ENCODE measurements at places on chromosomes 1 and 21. TPM values are rescaled to one million over a fixed set of nuclear protein-coding genes. Genes with fewer than 3 reads are reported as not detected.

GRCh38 chr1:47213230-47213963, 18.6 kb downstream of the TAL1 start:
- DNase-seq: no peak

DNA sequence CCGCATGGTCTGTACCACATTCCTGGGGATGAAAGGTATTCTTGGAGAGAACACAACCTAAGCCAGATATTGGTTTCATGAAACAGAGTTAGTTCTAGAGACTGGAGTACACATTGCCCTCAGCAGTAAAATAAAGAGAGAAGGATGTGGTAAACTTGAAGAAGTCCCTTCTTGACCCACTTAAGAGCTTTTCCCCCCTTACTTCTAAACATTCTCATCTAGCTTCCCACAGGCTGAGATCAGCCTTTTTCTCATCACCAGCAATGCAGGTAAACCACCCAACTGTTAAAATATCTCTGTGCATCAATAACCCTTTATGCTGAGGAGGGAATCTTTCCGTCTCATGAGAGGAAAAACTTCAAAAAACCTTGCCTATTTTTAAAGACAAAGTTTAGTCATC, 62.6 kb downstream of the SUSD4 start:
- no peak for DNase-seq

- no peak for DNase-seq
Observed at GRCh38 chr1:21616372-21616771, 52.8 kb downstream of the RAP1GAP start.

DNA sequence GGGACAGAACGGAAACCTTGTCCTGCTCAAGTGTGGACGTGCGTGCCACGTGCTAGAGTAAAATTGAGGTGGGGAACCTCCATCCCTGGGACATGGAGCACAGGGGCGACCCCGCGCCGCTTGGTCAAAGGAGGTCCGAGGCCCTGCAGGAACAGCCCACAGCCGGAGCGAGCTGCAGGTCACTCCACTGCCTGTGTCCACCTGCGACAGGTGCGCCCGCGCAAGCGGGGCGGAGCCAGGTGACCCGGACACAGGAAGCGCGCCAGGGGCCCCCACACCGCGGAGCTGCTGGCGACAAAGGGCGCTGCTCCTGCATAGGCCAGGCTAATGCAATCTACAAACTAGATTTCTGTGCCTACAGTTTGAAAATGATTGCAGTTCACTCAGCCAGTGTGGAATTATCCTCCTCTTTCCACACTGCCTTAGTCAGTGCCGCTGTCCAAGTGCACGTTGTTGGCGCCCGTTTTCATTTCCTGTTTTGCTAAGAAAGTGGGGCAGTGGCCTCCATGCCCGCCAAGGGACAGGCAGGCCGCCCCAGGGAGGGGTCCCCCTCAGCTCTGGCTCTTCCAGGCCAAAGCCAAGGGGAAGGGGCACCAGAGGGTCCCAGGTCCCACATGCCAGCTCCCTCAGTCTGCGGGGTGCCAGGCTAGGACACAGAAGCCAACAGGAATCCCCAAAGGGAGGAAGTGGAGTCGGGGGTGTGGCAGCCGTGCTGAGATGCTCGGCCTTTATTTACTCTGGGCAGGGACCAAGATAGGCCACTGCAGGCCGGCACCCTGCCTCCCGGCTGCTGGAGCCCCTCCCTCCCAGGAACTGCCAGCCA, 4.3 kb upstream of the NADK start:
- peak; percentile 79 for DNase-seq

DNA sequence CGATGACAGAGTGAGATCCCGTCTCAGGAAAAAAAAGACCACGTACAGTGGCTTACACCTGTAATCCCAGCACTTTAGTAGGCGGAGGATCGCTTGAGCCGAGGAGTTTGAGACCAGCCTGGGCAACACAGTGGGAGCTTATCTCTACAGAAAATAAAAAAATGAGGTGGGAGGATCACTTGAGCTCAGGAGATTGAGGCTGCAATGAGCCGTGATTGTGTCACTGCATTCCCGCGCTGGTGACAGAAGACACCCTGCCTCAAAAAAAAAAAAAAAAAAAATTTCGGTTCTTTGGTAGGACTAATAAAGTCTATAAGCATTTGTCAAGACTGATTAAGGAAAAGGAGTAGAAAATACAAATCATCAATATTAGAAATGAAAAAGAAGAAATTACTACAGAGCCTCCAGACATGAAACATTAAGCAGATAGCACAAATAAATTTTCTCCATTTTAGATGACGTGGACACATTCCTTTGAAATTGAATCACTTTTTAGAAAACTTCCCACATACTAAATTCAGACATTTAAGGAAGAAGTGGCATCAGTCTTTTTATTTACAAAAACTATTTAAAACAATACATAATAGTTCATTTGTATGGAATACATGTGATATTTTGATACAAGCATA, 30.4 kb downstream of the MORC3 start:
- no peak for DNase-seq

DNA sequence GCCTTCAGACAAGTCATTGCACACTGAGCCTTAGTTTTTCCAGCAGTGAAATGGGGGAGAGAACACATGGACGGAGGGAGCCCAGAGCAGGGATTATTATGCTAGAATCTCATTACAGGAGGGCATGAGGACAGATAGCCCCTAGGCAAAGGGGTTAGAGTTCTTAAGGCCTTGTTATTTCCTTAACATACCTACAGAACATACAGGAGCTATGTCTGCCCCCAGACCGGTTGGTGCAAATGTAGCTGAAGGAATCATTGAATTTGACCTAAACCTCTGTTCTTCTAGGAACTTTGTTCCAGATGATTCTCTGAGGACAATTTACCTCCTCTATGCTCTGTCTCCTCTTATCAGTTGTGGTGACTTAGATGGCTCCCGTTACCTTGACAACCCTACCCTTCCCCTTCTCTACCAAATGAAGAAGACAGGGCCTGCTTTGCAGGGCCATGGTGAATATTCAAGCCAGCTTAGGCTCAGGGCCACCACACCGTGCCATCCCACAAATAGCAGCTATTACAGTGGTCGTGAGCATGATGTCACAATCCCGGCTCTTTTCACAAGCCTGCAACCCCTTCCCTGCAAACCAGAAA, 156.9 kb downstream of the IGSF21 start:
- DNase-seq: no peak

DNA sequence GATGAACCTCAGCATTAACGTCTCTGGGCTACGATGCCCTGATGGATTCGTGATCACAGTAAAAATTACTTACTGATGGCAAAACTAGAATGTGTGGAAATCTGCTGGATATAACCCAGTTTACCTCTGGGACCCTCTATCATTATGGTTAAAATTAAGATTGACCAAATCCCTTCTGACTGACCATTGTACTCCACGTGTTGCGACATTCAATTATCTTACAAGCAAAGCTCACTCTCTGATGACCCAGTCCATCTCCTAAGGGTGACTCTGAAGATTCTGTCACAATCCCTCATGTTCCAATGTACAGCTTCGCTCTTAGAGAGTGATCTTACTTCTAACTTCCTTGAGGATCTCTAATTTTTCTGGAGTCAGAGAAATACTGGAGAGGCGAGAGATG, 288.5 kb upstream of the RUNX1 start:
- DNase-seq: no peak

DNA sequence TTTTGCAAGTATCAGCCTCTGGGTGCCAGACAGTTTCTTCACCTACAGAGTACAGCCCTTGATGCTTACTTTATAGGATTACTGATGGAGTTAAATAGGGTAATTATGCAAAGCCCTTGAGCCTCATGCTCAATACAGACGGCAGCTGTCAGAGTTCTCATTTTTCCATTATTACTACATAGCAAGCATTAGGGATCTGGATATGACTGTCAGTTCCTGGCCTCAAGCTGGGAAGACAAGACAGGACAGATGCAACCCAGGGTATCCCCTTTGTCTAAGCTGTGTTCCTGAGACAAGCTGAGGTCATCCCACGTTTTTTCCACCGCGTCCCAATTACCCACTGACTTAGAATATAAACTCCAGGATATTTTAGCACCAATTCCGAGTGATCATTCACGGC, 94.4 kb downstream of the SLC35F3 start:
- no peak for DNase-seq

- no peak for DNase-seq
Observed at GRCh38 chr1:231584921-231585320, 41.7 kb upstream of the DISC1 start.

DNA sequence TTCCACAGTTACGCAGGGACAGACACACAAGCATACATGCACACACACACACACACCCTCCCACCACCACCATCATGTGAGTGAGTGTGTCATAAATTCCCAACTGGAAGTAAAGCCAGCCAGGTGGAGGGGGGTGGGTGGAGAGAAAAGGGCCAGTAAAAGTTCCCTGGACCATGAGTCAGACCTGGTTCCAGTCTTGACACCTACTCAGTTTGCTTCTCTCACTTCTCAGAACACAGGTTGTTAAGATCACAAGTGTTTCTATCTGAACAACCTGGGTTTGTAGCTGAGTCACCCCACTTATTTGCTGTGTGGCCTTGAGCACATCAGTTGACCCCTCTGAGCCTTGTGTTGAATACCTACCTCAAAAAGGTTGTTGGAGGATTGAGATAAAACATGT, 9.6 kb downstream of the EPHA10 start:
- DNase-seq: no peak

DNA sequence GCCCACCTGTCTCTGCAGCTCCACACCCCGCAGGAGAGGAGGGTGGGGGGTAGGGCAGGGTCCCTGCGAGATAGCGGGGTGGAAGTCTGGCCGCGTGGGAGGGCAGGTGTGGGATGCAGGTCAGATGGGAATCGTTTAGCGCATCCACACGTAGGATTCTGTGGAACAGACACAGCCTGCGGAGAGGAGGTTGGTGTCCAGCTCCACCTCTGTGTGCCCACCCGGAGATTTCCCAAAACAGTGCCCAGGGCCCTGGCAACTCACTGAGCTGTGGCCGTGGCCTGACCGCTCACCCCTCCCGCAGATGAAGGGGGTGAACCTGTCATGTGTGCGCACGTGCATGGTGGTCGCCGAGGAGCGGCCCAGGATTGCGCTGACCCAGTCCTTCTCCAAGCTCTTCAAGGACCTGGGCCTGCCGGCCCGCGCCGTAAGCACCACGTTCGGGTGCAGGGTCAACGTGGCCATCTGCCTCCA, 46.9 kb downstream of the S100B start:
- DNase-seq: no peak

- peak; percentile 76 for DNase-seq
Observed at GRCh38 chr1:39632682-39633417, 6.6 kb downstream of the HEYL start.

GRCh38 chr1:159941591-159942560, 3.5 kb downstream of the IGSF9 start:
- no peak for DNase-seq

DNA sequence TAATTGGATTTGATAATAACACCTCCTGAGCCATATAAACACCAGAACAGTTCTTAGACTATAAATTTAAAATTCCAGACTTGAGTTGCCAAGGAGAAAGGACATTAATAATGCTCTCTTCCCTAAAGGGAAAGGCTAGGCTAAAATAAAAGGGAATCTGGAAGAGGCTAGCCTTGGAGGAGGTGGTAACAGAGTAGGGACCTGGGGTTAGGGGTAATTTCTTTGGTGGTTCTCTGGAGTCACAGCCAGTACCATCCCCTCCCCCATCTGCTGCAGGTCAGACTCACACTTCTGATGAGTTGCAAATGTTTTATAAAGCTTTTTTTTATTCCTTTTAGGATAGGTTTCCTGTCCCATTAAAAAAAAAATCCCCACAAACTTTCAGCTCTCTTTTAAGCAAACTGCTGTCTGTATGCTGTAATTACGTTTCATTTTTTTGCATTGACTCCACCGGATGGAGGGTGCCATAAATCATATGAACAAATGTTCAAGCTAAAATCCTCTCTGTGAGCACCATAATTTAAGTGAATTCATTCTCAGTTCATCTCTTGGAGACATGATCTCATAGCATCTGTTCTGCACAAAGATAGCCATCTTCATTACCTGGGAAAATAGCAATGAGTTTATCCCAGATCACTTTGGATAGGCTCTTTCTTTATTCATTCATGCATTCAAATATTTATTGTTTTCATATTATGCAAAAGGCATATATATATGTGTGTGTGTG, 379.6 kb downstream of the TTLL7 start:
- no peak for DNase-seq

GRCh38 chr1:239558559-239558958, 172.2 kb downstream of the CHRM3 start:
- no peak for DNase-seq

DNA sequence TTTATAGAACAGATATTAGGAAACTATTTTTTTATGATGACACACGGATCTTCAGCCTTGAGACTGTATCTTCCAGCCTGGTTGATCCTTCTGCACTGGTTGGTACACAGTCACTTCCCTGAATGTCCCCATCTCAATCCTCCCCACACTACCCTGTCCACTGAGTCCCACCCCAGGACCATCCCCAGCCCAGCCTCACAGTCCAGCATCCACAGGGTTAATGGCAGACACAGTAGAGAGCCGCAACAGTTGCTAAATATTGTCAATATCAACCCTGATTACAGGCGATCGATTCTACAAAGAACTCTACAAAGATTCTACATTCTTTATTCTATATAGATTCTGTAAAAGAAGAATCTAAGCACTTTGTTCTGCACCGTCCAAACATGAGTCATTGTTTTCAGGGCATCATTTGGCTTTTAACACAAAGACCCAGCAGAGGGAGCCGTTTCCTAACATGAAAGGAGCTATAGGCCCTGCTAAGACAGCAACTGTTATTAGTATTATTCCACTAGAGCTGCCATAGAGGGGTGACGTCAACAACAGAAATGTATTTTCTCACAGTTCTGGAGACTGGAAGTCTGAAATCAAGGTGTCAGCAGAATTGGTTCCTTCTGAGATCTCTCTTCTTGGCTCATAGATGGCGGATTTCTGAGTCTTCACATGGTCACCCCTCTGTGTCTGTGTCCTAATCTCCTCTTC, 30.1 kb upstream of the IFNAR2 start:
- DNase-seq: peak; percentile 61

- DNase-seq: no peak
Observed at GRCh38 chr1:50308878-50309277, 114.4 kb downstream of the DMRTA2 start.

DNA sequence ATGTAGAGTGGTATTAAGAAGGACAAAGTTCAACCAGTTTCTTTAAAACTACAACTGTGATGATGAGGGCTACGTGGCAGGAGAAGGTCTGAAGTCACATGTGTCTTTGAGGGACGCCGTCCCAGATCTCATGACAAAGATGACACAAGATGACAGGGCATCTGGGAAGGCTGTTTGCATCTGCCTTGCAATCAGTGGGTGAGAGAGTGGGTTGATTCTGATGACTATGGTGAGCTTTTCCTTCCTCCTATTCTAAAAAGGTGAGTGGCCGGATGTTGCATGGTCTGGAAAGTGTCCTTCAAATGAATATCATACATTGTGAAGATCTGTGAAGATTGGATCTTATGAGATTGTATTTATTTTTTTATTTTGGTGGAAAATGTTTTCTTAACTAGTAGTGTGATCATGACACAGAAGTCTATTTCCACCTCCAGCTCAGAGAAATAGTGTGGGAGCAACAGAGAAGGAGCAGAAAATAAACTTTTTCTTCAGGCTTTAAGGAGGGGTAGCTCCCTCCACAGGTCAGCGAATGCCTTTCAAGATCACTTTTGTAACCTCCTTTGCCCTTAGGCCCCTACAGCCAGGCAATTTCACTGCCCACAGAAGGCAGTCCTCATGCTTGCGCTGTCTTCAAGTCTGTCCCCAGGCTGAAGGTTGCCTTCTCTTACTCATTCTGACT, 76.0 kb upstream of the ATF3 start:
- no peak for DNase-seq

SNX27 gene
- 47.2 TPM for total RNA-seq

RGS13 gene
- 0.20 TPM for total RNA-seq

CRB1 gene
- 0.91 TPM for total RNA-seq

ACTN2 gene
- total RNA-seq: 3,176 TPM

SNIP1 gene
- total RNA-seq: 11.9 TPM

S100A3 gene
- total RNA-seq: 5.5 TPM

B3GALT2 gene
- 0.19 TPM for total RNA-seq

NR0B2 gene
- 0.49 TPM for total RNA-seq
